ENCODE measurements at places on chromosomes 11 and 22.
A peak's percentile ranks its signal among the peaks of the same experiment; 100 is the strongest.

- DNase-seq, result no peak
Observed at GRCh38 chr22:29469755-29470154, 10.3 kb upstream of the NEFH start.

DNA sequence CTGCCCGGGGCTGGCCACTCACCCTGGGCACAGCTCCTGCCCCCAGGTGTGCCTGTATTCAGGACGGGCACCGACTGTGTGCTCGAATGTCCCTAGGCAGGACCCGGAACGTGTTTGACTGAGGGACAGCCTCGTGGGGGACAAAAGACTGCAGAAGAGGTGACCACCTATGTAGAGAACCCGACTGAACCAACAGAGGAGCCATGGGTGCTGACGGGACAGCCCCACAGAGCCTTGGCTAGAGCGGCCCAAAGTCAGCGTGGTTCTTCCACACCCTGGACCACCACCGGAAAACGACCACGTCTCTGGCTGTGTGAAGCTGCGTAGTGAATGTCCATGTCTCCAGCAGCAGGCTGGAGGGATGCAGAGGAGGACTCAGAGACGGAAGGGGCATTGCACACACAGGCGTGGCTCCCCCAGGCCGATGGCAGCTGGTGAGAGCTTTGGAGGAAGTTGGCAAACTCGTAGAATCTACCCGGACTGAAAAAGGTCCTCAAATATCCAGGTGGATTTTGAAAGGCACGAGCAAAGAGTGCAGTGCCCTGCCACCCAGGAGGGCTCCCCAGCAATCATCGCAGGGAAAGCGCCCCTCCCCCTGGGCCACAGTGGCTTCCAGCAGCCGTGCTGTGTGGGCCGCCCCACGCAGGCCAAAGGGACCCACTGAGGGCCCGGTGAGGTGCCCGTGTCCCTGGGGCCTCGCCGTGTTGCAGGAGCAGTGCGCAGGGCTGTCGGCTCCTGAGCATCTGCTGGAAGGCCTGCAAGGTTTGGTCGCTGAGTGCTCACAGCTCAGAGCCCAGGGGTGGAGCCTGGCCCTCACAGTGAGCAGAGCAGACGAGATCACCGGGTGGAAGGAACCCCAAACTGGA, 17.5 kb upstream of the MUC5B start:
- no peak for DNase-seq

- DNase-seq, result no peak
Observed at GRCh38 chr11:3229673-3230630, 2.3 kb downstream of the MRGPRE start.

DNA sequence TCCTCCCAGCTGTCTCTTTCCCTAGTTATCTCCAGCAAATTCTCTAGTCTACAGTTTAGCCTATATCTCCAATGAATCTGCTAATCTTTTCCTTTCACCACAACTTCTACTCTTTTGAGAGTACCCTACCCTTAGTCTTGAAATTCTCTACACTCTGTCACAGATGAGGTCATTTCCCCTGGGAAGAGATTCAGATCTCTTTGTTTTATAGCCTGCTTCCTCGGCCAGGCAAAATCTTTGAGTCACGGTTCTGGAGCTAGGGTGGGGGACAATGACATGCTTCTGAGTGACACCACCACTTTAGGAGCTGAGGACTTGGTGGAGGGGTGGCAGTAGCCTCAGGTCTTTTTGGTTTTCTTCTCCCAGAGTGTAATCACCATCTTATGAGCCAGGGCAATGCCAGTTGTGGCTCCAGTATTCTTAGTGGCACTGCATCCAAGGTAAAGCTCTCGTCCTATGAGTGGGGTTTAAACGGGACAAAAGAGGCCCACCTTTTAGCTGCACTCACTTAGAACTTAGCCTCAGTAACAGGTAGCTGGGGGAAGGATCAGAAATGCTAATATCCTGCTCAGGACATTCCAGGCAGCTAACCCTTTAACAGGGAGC, 98.5 kb upstream of the RRM1 start:
- DNase-seq, result no peak

GRCh38 chr11:69604055-69604454, 36.9 kb upstream of the CCND1 start:
- no peak for DNase-seq

DNA sequence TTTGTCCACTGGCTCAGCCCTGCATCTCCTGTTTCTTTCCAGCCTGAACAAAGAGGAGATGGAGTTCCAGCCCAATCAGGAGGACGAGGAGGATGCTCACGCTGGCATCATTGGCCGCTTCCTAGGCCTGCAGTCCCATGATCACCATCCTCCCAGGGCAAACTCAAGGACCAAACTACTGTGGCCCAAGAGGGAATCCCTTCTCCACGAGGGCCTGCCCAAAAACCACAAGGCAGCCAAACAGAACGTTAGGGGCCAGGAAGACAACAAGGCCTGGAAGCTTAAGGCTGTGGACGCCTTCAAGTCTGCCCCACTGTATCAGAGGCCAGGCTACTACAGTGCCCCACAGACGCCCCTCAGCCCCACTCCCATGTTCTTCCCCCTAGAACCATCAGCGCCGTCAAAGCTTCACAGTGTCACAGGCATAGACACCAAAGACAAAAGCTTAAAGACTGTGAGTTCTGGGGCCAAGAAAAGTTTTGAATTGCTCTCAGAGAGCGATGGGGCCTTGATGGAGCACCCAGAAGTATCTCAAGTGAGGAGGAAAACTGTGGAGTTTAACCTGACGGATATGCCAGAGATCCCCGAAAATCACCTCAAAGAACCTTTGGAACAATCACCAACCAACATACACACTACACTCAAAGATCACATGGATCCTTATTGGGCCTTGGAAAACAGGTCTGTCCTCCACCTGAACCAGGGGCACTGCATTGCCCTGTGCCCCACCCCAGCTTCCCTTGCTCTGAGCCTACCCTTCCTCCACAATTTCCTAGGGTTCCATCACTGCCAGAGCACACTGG, 5.0 kb downstream of the FTH1 start:
- peak; percentile 27 for DNase-seq

GRCh38 chr11:45453721-45454120, 167.6 kb upstream of the SYT13 start:
- DNase-seq, result no peak
